Hematopoietic multipotent progenitor cell treated with erythropoietin and hydrocortisone succinate and interleukin-3 and kit ligand, for 4 days (in vitro differentiated cells): ENCODE measurements at places on chromosomes 7 and 10.

DNA sequence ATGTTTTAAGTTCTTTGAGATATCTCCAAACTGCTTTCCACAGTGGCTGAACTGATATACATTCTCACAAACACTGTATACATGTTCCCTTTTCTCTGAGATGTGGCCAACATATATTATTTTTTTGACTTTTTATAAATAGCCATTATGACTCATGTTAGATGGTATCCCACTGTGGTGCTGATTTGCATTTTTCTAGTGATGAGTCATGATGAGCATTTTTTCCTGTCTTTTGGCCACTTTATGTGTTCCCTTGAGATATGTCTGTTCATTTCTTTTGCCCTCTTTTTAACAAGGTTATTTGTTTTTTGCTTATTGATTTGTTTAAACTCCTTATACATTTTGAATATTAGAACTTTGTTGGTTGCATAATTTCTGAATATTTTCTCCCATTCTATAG is 1055.1 kb downstream of the NXPH1 start:
- peak; percentile 58 for DNase-seq

GRCh38 chr7:38716397-38716796 is 85.2 kb upstream of the AMPH start:
- no peak for DNase-seq

GRCh38 chr7:1160670-1161021 is 650 bp upstream of the ZFAND2A start:
- peak; percentile 68 for DNase-seq

DNA sequence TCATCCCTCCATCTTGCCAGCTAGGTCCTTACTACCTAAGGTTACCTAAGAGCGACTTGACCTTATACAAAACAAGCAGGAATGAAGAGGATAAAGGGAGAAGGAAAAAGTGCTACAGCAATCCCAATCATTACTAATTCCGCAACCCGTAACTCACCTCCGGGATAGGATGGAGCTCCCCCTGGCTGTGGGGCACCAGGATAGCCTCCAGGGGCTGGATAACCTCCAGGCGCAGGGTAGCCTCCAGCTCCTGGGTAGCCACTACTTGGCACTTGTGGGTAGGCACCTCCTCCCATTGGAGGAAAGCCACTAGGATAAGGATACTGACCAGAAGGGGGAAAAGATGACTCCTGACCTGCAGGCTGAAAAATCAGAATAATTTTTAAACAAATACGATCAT is 15.8 kb downstream of the ANXA7 start:
- peak; percentile 18 for DNase-seq

DNA sequence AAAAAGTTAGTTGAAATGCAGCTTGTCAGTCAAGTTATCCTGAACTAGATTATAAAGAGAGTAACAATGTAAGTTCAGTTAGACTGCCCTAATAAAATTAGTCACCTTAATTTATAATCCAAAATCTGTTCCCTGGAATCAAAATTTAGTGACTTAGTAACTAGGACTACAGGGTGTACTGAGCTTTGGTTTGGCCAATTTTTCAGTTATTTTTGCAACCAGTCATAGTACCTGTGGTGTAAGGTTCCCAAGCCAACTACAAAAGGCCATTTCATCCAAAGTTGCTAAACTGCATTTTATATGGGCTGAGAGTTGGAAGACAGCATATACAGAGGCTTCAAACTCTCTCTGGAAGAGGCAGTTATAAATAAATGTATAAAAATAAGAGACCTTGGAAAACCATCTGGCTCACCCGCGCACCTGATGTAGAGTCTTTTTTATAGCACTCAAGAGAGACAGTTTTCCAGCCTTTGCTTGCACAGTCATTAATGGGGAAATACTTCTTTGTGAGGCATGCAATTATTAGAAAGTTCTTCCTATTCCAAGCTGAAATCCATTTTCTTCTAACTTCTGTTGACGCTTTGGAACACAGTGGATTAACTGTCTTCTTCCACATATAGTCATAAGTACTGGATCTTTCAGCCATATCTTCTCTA is 59.2 kb downstream of the PUS7 start:
- no peak for DNase-seq
